ENCODE measurements at places on chromosomes 2 and 18.
A peak's percentile ranks its signal among the peaks of the same experiment; 100 is the strongest.

GRCh38 chr2:86700690-86701089 lies 19.4 kb upstream of the RMND5A start:
- DNase-seq: no peak

- no peak for DNase-seq
Measured at GRCh38 chr2:203070701-203071100, 56.0 kb downstream of the NBEAL1 start.

DNA sequence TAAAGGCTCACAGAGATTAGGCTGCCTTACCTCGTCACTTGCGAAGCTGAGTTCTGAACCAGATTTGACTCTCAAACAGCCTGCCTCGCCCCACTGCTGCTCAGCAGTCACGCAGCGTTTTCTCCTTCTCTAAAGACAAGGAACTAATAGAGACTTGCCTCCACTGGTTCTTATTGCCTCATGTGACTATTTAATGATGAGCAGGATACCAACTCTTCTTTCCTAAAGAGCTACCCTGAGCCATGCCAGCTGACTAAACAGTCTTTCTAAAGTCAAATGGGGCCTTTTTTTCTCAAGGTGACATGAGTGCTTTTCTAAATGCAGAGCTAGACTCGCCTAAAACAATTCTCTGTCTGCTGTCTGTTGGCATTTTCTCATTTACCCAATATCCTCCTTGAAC lies 147.5 kb downstream of the NCKAP5 start:
- no peak for DNase-seq

DNA sequence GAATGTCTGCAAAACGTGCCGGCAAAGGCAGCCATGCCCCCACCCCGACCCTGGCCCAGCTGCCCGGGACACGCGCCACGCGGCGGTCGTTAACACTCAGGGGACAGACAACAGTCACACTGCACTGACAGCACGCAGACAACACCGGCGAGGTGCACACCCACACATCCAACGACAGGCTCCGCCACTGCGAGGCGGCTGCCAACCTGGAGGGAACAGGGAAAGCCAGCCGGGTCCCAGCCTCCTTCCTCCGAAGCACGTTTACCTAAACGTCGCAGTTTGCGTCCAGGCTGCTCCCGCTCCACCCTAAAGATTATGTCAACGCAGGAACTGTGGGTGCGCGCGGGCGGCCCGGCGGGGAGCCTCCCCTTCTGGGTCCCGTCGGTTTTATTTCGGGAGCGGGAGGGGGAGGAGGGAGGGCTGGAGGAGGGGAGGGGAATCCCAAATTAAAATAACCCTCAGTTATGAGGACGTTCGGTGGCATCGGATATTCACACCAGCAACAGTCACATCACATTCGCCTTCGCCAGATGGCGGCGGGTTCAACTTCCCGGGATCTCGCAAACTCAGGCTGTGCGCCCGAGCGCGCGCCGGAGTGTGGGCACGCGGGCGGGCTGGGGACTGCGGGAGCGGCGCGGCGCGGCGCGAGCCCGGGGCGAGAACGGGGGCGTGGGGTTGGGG lies 644 bp downstream of the PTGR3 start:
- DNase-seq: peak; percentile 13

DNA sequence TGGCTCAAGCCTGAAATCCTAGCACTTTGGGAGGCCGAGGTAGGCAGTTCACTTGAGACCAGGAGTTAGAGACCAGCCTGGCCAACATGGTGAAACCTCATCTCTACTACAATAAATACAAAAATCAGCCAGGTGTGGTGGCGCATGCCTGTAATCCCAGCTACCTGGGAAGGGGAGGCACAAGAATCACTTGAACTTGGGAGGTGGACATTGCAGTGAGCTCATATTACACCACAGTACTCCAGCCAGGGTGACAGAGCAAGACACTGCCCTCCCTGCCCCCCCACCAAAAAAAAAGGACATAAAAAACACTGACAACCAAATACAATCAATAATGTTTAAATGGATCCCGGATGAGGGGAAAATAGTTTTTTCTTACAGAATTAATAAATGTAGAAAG lies 7.8 kb downstream of the TIA1 start:
- DNase-seq: no peak

GRCh38 chr2:176642074-176642473 lies 372.8 kb downstream of the MTX2 start:
- DNase-seq: no peak

DNA sequence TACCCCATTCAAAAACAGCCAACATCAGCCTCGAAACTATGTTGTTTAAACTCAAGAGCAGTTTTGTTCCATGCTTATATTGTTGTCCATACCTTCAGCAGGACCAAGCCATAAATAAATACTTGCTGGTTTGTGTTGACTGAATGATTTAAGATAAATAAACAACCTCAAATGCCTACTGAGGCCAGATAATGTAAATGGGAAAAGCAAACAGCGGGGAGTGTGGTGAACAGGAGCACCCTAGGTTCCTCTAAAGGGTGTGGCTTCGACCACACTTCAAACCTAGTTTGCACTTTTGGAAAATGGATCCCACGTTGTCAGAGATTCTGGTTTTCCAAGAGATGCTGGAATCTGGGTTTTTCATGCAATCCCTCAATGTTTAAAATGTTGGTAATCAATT lies 1.7 kb upstream of the PMAIP1 start:
- no peak for DNase-seq

- DNase-seq: no peak
Measured at GRCh38 chr18:59242906-59243305, 22.9 kb downstream of the GRP start.

GRCh38 chr2:190415794-190416775 lies 7.9 kb downstream of the MFSD6 start:
- no peak for DNase-seq

- DNase-seq: no peak
Measured at GRCh38 chr2:70115646-70116442, 28.6 kb downstream of the PCBP1 start.

Measured in stimulated activated CD8-positive, alpha-beta memory T cell treated with anti-CD3 and anti-CD28 coated beads, Interleukin-7, amount 100 ng/mL, for 4 hours (primary cell).